Mesangial cell (primary cell): ENCODE measurements at places on chromosomes 1 and 21. TPM values are rescaled to one million over a fixed set of nuclear protein-coding genes. Genes with fewer than 3 reads are reported as not detected.

SPRR2F gene
- total RNA-seq: not detected in 2 replicates

A3GALT2 gene
- total RNA-seq: not detected in 2 replicates

ACTL8 gene
- not detected in 2 replicates for total RNA-seq

CFHR3 gene
- total RNA-seq: not detected in 2 replicates

SELP gene
- total RNA-seq: not detected in 2 replicates

ALX3 gene
- not detected in 2 replicates for total RNA-seq

TIAM1 gene
- 5.1 and 13.9 TPM in 2 replicates for total RNA-seq

EFNA3 gene
- total RNA-seq: 0.98 and 4.3 TPM in 2 replicates

ST6GALNAC5 gene
- 1.5 and 5.6 TPM in 2 replicates for total RNA-seq
